HT-29 (cell line): ENCODE measurements at places on chromosomes 7 and 10. TPM values are rescaled to one million over a fixed set of nuclear protein-coding genes. Genes with fewer than 3 reads are reported as not detected.

DNA sequence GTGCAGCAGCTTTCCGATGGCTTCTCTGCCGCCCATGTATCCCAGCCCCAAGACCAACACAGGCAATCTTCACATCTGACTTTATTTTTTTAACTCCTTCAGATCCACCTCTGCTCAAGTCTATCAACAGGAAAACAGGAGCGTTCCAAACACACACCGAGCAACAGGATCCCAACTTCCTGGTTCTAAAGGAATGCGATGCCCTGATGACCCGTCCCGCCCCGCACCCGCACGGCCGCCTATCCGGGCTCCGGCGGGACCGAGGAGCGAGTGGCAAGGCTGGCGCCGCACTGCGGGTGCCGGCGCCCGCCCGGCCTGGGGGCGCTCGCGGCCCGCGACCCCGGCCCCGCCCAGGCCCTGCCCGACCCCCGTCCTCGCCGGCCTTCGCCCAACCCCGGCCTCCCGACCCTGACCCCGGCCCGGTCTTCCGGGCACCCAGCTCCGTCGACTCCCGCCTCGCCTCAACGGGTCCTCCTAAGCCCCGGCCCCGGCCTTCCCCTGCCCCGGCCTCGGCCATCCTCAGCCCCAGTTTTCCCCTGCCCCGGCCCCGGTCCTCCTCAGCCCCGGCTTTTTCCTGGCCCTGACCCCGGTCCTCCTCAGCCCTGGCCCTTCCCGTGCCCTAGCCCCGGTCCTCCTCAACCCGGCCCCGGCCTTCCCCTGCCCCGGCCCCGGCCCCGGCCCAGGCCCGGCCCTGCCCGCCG is 730 bp downstream of the LARP4B start:
- DNase-seq, result peak; percentile 83

DNA sequence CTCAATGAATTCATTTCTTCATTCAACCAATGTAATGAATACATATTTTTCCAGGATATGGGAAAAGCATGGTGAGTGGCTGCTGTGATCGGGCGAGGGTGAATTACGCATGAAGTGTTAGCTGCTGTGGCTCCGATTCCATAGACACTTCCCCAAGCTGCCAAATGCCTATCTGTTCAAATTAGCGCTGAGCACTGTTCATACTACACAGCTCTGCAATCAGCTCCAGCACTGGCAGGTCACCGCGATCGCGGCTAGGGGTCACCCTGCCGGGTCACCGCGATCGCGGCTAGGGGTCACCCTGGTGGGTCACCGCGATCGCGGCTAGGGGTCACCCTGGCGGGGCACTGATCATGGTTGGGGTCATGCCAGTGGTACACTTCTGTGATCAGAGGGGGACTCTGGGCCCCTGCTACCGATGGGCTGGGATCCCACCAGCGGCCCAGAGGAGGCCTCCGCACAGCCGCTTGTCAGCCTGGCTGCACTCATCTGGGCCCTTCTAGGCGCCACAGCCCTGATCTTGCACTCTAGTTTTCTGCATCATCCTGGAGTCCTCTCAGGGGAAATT is 49.3 kb downstream of the JAKMIP3 start:
- DNase-seq, result no peak

DNA sequence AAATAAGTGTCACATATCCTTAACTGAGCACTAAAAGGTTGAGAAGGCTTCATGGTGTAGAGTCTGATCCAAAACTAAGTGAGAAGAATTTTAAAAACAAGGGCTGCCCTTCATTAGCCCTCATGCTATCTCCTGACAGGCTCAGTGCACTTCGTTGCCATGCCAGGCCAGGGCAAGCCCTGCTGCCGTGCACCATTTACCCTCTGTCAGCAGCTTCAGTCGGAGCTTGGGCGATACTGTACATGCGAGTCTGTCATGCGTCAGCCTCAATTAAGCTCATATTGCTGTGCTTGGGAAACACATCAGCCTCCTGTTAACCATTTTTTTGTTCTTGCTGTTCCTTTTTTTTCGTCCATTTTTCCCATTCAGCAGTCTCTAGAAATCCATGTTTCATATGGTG is 166.6 kb downstream of the VTI1A start:
- DNase-seq, result no peak

- peak; percentile 94 for DNase-seq
Observed at GRCh38 chr7:74475243-74475986, 21.7 kb downstream of the GTF2IRD1 start.

C10orf67 gene
- total RNA-seq, result 0.18 TPM in 1 of 2 replicates, not detected in the other

DNA sequence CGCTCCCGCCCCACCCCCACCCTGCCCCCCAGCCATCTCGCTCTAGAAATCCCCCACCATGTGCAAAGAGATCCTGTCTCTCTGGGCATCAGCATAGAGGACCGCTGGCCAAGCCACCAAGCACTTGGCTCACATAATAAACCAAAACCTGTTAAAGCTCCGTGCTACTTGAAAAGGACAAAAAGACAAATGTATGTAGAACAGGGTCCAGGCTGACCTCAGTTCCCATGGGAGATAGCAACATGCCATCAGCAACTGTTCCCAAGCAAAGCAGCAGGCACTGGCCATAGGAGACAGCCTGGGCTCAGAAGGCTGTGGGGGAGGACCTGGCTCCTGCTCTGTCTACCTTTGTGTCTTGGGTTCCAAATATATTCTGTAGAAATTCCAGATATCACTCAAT is 38.4 kb upstream of the GDF10 start:
- DNase-seq, result no peak

DNA sequence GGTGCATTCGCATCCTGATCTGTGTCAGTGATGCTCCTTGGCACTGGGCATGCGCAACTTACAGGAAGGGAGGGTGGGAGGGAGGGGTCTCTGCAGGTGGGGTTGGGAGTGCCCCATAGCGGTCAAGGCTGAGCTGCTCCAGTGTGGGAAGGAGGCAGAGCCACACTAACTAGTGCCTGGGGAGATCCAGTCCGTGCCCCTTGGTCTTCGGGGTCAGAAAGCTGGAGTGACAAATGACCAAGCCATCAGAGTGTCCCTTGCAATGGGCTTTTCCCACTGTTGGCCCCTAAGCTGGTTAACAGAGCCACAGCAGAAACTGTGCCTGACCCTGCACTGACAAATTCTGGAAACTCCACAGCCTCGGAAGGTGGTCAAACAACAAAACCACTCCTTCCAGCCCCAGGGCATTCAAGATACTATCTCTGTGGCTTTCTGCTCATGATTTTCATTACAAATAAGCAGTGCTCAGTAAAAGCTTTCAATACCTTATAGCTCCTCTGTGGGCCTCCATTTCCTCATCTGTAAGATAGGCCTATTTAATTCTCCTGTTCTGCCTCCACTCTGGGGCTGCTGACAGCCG is 138.1 kb upstream of the UNC5B start:
- no peak for DNase-seq

COL17A1 gene
- 40.0 and 45.0 TPM in 2 replicates for total RNA-seq
